CD4-positive, alpha-beta T cell treated with Interleukin-1 beta for 1 hour (primary cell): ENCODE measurements at places on chromosomes 2 and 18.

- DNase-seq, result no peak
Observed at GRCh38 chr2:120293096-120294007, 40.7 kb downstream of the RALB start.

DNA sequence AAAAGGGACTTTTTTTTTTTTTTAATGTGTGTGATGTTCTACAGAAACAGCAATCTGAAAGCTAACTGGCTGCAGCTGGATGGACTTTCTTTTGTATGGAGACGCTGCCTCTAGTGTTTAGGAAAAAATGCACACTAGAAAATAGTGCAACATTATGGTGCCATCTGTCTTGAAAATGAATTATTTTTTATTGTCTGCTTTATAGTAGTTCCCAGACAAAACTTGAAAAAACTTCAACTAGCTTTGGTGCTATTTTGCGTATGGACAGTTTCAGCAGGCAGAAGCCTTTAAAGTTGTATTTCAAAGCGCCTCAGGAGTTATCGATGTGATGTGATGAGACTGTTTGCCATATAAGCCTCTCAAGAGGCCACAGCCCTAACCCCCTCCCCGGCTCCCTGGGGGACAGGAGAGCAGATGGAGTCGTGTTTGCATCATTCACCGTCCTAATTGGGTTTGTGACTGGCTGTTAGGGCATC, 86.9 kb downstream of the LTBP1 start:
- DNase-seq, result no peak

DNA sequence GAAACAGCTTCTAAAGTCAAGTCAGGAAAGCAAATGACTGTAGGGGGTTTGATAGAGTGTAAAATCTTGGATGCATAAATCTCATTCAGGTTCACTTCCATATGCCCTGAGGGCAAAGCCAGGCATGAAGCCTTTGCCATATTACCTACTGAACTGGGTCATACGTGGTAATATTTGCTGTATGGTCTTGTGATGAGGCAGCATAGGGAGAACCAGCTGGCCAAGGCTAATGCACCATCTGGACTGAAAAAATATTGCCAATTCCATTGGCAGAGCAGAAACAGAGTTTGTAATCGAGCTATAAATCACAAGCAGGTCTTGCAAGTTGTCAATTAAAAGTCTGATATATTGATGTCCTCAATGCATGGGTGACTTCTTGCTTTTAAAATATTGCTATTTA, 243.8 kb downstream of the ERBB4 start:
- DNase-seq, result no peak

DNA sequence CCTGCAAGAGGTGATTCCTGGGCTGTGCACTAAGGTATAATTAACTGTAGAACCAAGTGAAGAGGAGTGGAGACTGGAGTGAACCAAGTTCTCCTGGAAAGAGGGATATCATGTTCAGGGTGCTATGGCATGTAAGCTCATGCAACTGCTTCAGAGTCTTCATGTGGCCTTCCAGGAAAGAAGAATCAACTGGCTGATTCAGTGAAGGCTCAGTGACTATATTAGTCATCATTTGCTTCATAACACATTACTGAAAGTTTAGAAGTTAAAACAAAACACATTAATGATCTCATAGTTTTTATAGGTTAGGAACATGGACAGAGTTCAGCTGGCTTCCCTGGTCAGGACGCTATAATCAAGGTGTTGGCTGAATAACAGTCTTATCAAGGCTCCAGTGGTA, 1200.8 kb upstream of the GYPC start:
- no peak for DNase-seq

- DNase-seq, result no peak
Observed at GRCh38 chr2:235047171-235048160, 95.6 kb downstream of the SH3BP4 start.

- no peak for DNase-seq
Observed at GRCh38 chr2:228987441-228988155, 283.5 kb downstream of the PID1 start.

DNA sequence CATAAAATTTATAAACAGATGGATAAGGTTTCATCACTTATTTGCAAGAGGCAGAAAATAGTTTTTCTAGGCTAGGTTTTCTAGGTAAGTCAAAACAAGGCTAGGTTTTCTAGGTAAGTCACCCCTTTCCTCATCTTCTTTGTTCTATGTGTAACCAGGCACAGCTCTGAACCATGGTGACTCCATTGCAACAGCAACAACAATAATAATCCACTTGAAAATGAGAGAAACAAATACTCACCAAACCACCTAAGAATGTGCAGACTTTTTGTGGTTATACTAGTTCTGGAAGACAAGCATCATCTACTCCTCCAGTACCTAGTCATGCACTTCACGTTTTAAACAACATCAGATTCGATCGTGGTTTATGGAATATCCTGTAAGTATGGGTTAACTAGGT, 237.4 kb upstream of the ACVR2A start:
- DNase-seq, result no peak

DNA sequence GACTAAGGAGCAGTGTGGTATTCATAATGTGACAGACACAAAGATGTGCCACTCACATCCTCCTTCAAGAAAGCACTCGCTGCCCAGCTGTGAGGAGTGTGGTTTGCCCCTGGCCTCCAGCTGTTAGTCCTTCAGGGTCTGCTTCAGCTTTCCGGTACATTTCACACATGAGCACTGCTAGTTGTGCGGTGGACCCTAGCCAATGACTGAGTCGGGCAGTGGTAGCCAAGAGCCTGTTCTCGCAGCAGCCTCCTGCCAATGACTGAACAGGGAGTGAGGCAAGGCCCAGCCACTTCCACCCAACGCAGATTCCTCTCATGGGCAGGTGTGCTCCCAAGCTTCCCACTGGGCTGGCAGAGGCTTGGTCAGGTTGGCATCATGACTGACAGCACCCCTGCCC, 254.3 kb downstream of the RBM43 start:
- DNase-seq, result no peak
